ENCODE measurements at places on chromosomes 3 and 15.

DNA sequence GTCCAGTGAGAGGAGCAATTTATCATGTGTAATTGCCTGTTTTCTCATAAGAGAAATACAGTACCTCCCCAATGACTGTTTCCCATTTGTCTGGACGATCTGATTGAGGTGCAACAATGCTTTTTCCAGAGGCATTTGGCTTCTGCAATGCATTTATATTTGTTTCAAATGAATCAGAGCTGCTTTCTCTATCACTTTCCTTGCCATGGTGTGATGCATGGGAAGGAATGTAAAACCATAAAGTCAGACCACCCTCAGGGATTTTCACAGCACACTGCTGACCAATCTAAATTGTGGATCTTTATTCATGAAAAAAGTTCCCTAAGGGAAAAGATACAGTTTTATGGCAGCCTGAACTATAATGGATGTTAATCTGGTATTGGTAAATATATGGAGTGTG, 333.0 kb downstream of the ZNF385D start:
- DNase-seq: no peak

- DNase-seq: no peak
Measured at GRCh38 chr3:8399686-8400085, 101.9 kb upstream of the LMCD1 start.

GRCh38 chr3:5053021-5053831, 68.9 kb upstream of the ARL8B start:
- DNase-seq: no peak

- DNase-seq: no peak
Measured at GRCh38 chr3:8938021-8938420, 25.3 kb downstream of the RAD18 start.

DNA sequence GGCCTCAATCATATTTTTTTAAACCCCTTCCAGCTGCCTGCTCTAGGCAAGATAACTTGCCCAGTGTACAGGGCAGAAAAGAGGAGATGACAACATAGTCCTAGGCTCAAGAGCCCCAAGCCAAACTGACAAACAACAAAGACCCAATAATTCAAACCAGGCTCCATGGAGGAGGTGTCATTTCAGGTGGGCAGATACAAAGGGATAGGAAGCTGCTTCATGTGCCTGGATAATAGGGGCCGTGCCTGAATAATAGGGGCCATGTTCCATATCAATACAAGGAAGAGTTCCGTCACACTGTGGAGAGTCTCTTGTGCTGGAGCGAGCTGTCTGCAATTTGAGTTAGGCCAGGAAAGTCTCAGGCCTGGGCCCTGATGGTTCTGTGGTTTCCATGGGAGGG, 35.4 kb upstream of the TRIM71 start:
- no peak for DNase-seq

- no peak for DNase-seq
Measured at GRCh38 chr3:14553871-14554270, 13.7 kb upstream of the GRIP2 start.

GRCh38 chr3:186383026-186383993, 21.3 kb upstream of the DGKG start:
- no peak for DNase-seq

DNA sequence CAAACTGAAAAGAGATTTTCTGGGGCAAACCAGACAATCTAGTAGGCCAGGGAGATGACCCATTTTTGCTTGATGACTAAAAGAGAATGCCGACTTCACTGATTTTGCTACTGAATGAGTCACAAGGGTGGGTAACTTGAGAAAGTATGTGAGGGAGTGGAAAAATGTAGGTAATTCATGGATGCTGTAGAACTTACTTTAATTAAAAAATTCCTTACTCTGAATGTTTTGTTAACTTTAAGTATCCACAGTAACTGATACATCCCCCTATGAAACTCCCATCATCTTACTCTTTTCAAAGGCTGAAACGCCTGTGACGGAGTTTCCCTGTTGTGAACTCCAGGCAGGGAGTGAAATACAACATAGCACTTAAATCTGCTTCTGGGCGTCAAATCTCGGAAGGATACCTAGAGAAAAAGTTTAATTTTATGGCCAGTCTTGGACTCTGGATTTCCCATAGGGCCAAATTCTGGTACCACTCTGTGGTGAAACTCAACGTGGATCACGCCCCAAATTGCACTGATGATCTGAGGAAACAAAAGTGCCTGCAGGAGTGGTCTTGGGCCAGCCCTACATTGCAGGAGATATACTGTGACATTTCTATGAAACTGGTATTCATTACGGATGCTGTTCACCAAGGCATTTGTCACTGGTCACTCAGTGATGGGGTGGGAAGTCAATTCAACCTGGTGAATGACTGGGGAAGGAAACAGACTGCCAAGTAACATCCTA, 24.0 kb downstream of the GOLIM4 start:
- no peak for DNase-seq

DNA sequence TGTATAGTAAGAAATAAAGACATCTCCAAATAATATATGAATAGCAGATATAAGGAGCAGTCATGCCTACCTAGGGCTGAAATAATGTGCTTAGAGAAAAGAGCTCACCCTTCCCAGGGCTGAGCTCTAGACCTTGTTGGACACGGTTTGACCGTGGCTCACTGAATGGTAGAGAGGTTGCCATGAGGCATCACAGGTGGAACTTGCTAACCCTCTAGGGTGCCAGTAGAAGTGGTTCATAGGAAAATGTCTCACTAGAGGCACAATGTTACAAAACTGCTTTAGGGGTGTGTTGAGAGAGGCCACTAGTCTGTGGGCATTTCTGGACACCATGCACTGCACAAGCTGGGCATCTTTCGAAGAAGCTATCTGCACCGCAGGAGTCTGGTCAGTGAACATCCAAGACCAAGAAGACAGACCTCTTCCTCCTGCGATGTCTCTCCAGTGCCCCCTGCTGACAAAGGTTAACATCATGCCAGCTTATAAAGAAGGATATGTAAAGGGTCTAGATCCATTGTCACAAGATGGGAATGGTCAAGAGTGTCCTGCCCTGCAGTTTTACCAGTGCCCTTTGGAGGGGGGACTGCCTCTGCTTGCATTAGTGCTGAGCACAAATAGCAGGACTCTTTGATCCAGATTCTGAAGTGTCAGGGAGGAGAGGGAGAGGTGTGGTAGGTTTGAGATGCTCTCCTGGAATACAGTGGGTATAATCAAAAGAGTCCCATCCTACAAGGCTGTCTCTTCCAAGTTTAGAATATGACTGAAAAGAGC, 266.8 kb downstream of the ZNF385D start:
- no peak for DNase-seq

DNA sequence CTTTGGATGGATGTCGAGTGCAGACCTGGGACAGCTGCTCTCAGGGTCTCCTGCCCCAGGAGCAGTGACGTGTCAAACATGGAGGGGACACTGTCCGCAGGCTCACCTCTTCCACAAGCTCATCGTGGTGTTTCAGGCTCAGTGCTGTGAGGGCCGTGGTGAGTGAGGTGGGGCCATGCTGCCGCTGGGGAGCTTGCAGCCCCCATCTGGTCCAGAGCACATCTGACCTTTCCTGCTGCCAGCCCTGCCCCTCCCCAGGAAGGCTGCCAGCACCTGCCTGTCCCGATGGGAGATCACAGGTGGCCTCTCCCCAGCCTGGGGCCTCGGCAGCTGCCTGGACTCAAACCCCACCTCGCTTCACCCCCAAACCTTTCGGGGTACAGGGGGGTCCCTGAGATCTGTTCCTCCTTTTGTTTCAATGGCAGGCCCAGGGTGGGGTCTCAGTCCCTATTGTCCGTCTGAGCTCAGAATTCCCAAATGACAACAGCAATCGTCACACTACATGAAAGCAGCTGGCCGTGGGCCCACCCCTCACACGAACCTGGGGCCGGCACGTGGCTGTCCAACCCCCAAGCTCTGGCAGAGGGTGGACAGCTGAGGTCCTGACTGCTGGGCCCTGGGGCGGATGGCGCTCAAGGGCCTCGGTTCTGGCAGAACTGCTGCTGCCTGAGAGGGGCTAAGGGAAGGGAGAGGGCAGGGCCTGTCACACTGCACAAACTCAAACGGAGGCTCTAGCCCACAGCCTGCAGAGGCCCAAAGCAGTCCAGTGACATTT, 65.0 kb upstream of the RPL32 start:
- no peak for DNase-seq

- no peak for DNase-seq
Measured at GRCh38 chr3:49908373-49909199, 4.9 kb upstream of the MST1R start.

DNA sequence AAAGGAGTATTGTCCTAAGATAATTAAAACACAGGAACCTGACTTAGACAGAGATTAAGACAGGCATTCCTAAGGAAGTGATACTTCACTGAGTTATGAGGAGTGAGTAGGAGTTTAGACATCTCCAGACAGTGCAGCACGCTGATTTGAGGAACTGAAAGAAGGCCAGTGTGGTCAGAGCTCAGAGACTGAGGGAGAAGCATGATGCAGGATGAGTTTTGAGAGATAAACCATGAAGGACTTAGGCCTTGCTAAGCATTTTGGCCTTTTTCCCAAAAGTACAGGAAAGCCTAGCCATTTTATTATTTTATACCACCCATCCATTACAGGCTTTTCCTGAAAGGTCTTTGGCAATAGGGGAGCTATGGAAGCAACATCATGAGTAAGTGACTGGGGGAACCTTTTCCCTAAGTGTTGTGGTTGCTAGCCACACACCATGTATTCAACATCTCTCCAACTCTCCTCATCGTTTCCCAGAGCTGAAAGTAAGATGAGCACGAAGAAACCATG, 375.6 kb upstream of the TPRG1 start:
- DNase-seq: no peak

GRCh38 chr3:64311424-64312061, 86.3 kb upstream of the PRICKLE2 start:
- no peak for DNase-seq

DNA sequence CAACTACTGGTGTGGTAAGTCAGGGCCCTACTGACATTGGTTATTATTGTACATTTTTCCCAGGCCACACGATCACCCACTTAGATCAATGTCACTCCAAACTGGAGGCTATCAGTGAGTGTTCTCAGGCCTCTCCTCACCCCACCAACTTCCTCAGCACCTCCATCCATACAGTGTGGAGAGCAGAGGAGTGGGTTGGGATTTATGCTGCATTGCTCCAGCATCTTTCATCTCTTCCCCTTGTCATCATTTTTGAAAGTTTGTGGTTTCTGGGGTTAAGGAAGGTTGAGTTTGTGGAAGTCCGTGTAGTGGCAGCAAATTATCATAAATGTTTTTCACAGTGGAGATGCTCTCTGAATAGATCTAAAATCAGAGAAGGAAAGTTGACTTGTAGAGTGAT, 60.2 kb downstream of the TLNRD1 start:
- no peak for DNase-seq

- DNase-seq: no peak
Measured at GRCh38 chr3:117160176-117160575, 450.6 kb downstream of the TUSC7 start.

- no peak for DNase-seq
Measured at GRCh38 chr3:49785565-49786356, 581 bp downstream of the IP6K1 start.

DNA sequence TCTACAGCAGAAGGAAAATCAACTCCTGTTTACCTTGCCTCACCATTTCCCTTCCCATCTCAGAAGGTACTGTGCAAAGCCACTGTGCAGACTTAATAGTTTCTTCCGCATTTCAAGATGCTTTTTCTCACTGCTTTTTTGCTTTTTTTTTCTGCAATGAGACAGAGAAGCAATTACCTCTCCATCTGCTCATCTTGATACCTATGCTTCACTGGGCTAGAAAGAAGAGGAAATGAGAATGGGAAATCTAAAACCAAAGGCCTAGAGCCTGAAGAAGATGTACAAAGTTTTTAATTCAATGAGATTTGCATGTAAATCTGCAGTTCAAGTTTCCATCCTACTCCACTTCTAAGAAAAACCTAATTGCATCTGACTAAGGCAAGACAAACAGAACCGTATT, 238.1 kb upstream of the SETMAR start:
- no peak for DNase-seq

- no peak for DNase-seq
Measured at GRCh38 chr15:83549623-83550022, 102.5 kb downstream of the SH3GL3 start.

GRCh38 chr3:196518966-196519717, 4.0 kb upstream of the SMCO1 start:
- peak; percentile 40 for DNase-seq

GRCh38 chr15:90761629-90762028, 44.5 kb downstream of the BLM start:
- DNase-seq: no peak

DNA sequence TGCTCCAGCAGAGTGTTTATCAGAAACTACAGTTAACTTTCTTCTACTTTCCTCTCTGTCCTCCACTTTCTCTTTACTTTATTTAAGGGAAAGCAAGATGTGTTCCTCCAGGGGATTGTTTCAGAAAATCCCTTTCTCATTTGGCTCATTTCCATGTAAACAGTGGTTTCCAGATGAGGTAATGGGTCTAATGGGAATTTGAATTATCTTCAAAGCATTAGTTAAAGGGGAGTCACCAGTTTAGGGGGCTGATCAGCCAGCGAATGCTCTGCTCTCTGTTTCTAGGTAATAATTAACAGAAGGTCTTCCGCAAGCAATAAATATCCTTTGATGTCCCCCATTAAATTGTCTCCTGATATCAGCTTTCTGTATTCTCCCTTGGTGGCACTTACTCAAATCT, 30.4 kb upstream of the ZNF639 start:
- DNase-seq: no peak

GRCh38 chr15:51121631-51122225, 27.0 kb upstream of the TNFAIP8L3 start:
- no peak for DNase-seq

GRCh38 chr3:144237351-144237750, 265.7 kb downstream of the DIPK2A start:
- no peak for DNase-seq

GRCh38 chr15:90013503-90013937, 12.4 kb downstream of the ZNF710 start:
- DNase-seq: no peak

DNA sequence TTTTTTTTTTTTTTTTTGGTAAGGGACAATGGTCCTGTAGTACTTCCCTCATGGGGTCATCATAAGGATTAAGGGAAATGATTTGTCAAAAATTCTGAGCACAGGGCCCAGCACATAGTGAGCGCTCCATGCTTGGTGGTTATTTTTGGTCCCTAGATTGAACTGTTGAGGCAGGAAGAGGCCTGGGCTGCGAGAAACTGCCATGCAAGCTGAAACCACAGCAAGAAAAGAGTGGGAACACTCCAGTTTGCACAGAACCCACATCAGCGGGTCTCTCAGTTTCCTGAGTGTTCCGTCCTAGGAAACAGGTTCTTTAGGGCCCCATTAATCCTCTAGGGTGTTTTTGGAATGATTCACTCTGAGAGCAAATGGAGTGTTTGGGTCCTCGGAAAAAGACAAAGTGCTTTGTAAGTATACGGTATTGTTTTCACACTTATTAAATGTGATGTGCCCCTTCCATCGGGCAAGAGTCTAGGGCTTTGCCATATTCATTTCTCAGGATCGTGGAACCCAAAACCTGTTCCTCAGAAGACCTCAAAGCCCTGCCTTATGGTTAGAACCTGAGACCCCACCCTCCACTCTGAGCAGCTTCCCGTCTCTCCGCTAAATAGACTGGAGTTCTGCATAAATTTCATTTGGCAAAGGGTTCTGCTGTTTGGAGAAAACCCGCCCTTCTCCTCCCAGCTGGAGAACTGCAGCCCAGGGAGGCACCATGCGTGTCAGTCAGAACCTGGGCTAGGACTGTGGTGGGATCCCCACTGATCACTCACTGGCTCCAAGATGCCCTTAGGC, 60.4 kb downstream of the SPSB4 start:
- DNase-seq: no peak

- DNase-seq: no peak
Measured at GRCh38 chr3:4908433-4909156, 70.6 kb upstream of the BHLHE40 start.

- no peak for DNase-seq
Measured at GRCh38 chr3:108067768-108068167, 23.1 kb downstream of the CD47 start.
